NCI-H146 (cell line): ENCODE measurements at places on chromosomes 6 and 20.

GRCh38 chr6:151269321-151269995 lies 29.7 kb downstream of the AKAP12 start:
- DNase-seq: no peak

GRCh38 chr6:107740496-107741190 lies 83.5 kb downstream of the SCML4 start:
- no peak for DNase-seq

- DNase-seq: no peak
These were observed 79.9 kb upstream of the BHLHE23 start for GRCh38 chr20:63086421-63087235.

DNA sequence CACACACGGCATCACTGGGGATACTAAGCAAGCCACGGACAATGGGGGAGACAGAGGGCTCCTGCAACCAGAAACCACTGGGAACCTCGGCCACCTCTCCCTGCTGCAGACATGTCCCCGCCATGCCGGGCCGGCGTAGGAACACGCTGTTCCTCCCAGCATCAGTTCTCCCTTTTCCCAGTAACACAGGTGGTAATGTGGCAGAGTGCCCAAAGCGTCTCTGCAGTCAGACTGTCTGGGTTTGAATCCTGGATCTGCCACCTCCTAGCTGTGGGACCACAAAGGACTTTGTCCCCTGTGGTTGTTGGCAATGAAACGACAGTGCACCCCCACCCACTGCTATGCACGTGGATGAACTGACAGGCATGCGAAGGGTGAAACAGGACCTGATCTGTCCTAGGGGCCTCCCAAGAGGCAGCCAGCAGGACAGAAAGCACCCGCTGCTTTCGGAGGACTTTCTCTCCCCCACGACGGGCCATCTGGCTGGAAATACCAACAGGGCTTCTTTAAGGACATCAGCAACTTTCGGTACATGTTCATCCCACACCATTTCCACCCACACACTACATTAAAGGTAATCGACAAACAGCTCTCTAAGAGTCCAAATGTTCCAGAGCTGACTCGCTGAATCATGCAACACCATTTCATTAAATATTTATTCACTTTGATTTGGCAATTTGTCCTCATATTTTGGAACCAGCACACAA lies 74.1 kb downstream of the SULF2 start:
- no peak for DNase-seq

GRCh38 chr6:52635049-52635577 lies 35.8 kb upstream of the TMEM14A start:
- DNase-seq: no peak

DNA sequence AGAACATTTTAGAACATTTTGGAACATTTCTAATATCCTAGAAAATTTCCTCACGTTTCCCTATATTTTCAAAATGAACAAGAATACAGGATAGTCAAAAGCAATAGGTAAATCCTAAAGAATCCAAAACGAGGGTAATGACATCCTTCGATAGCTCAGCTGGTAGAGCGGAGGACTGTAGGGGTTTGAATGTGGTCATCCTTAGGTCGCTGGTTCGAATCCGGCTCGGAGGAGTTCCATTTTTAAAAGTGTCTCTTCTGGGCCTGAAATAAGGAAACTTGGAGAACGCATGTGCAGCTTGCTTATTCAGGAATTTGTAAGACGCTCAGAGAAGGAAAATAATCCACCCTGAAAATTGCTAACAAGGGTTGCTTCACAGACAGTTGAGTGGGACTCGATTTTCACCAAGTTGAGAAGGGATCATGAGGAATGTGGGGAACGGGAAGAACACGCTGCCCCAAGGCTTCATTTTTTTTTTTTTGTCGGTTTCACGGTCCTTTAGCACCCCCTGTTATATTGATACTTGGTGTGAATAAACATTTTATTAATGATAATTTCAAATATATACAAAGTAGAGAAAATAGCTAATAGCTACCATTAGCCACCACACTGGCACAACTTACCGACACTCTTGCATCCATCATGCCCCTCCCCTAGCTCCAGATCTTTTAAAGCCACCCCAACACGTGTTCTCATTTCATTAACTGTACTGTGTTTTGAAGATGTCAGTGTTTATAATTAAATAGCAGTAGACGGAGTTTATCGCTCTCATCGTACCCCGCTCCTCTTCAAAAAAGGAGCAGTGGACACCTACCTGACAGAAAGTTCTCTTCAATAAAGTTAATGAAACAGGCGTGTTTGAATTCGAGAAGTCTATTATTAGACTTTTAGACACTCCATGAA lies 1.8 kb upstream of the ABT1 start:
- peak; percentile 84 for DNase-seq

GRCh38 chr20:37349517-37350491 lies 3.9 kb downstream of the SRC start:
- DNase-seq: no peak

DNA sequence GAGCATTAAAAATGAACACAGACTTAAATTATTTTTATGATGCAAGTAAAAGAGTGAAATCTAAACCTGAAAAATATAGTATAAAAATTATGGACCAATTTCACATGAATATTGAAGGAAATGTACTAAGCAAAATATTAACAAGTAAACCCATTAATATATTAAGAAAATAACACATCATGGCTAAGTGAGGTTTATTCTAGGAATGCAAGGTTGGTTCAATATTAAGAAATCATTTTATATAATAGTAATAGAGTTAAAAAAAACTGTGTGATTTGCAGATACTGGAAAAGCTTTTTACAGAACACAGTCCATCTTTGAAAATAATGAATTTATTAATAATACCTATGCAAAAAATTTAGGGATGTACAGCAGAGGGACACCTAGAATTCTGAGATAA lies 20.9 kb downstream of the ZSCAN12 start:
- no peak for DNase-seq

DNA sequence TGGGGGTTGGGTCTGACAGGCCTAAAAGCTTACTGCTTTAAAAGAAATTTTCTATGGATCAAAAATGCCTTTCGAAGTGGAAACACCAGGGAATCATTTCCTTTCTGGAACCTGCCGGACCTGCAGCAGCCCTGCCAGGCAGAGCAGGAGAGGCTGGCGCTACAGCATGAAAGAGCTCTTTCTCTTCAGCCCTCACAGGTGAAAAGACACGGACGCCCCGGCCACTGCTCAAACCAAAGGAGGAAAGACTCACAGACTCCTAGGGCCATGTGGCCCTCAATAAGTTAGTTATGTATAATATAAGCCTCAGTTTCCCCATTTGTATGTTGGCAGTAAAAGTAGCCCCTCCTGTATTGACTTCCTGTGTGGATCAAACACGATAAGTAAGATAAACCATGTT lies 8.3 kb downstream of the SCML4 start:
- no peak for DNase-seq

DNA sequence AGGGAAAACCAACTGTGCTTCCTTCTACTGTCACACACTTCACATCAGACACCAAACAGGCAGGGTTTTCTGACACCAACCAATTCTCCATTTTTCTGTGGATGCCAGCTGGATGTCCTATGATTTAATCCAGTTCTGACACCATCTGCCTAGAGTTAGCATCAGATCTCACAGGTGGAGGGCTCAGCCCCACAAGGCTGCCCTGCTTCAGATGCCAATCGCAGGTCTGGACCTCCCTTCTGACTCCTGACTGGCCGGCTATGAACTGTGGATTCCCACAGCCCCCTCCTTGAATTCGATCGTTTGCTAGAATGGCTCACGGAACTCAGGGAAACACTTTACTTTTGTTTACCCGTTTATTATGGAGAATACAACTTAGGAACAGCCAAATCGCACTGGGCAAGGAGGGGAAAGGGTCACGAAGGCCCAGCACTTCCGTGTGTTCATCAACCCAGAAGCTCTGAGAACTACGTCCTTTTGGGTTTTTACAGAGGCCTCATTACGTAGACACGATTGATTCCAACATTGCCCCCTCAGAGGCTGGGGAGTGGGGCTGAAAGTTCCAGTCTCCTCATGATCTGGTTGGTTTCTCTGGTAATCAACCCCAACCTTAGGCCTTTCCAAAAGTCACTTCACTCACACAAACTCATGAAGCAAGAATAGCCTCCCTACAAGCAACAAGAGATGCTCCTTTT lies 25.4 kb upstream of the MAS1 start:
- DNase-seq: no peak

DNA sequence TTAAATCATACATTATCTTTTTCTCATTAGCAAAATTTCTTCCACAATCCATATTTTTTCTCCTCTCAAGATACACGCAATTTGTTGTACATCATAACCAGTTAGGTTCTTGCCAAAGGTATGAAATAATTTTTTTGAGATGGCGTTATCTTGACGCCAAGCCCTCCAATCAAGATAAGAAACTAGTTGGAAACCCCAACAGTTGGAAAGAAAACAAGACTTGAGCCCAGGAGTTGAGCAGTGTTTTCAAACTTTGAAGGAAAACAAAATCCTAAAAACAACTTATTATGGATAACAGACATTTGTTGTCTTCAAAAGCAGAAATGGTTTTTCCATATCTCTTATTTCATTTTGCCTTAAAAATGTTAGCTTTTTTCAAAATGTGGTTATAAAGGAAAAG lies 184.8 kb downstream of the SLC24A3 start:
- no peak for DNase-seq

- no peak for DNase-seq
These were observed 86.6 kb upstream of the RPS6KA2 start for GRCh38 chr6:166713434-166714186.

DNA sequence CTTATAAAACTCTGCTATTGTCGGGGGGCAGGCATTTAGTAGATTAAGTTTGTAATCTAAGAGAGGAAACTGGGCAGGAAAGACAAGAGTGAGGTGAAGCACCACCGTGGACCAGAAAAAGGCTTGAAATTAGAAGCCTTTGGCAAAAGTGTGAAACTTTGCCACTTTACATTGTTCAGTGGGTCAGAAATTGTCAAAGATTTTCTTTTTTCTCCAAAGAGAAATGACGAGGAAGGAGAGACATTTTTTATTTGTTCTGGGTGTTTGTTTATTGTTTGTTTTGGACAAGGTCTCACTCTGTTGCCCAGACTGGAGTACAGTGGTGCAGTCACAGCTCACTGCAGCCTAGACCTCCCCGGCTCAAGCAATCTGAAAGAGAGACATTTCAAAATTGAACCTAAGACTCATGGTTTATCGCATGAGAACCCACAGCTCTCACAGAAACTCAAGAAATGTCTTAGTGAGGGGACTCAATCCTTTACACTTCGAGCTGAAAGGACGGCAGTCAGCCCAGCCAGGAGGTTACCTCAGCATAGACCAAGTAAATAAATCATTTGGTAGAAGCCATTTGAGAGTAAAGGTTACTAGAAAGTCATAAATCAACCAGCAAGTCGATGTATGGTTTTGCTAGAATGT lies 262.8 kb upstream of the TAB2 start:
- no peak for DNase-seq

GRCh38 chr6:17921454-17921853 lies 66.0 kb downstream of the KIF13A start:
- no peak for DNase-seq

GRCh38 chr20:3696200-3696599 lies 14.4 kb upstream of the ADAM33 start:
- no peak for DNase-seq

- no peak for DNase-seq
These were observed 160.0 kb downstream of the PDE7B start for GRCh38 chr6:136011475-136011874.

DNA sequence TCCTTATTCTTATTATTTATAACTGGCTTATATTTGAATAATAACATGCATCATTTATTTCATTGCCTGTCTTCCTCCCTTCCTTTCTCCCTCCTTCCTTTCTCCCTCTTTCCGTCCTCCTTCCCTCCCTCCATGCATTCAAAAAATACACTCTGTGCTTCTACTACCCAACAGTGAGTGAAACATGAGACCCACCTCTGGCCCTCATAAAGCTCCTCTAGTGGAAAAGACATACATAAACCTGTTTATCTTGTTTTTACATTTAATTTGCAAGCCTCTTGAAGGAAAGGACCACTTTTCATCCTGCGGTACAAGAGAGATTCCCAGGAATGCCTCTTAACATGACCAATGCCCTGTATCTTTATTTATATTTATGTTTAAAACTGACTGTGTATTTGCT lies 21.8 kb upstream of the ISM1 start:
- DNase-seq: no peak

GRCh38 chr6:163945808-163946207 lies 531.3 kb downstream of the QKI start:
- DNase-seq: no peak

GRCh38 chr6:45076217-45076930 lies 251.8 kb upstream of the RUNX2 start:
- no peak for DNase-seq

- no peak for DNase-seq
These were observed 133.7 kb downstream of the LINC00237 start for GRCh38 chr20:20972490-20972889.

DNA sequence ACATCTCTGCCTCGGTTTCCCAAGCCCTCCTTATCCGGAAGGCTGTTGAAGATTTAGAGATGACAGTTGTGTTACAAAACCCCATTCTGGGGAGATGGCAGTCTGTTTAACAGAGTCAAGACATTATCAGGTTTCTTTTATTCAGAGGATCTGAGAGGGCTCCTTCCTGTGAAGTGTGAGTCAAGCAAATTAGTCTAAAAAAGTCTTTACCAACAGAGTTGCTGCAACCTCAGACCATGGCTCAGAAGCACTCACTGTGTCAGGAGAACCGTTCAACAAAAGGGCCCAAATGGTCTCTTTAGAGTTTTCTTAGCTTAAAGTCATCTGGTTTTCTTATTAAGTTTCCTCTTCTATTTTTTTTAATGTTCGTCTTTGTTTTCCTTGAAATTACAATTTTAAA lies 717.8 kb downstream of the EPM2A start:
- no peak for DNase-seq

GRCh38 chr6:133326584-133326983 lies 85.4 kb downstream of the EYA4 start:
- peak; percentile 52 for DNase-seq

DNA sequence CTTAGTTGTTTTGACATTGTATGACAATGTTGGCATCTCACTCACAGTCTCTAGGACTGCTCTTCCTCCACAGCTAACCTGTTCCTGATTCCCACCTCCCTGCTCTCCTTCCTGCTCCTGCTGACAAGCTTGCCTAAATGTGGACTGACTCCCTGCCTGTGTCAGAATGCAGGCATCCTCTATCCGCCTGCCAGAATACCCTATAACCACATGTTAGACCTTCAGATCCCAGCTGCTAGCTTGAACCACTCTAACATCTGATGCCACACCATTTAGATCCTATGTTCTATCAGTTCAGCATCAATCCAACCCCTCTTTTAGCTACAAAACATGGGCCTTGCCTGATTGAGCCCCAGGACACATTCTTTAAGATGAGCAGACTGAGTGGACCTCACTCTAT lies 12.2 kb downstream of the FILIP1 start:
- DNase-seq: no peak

DNA sequence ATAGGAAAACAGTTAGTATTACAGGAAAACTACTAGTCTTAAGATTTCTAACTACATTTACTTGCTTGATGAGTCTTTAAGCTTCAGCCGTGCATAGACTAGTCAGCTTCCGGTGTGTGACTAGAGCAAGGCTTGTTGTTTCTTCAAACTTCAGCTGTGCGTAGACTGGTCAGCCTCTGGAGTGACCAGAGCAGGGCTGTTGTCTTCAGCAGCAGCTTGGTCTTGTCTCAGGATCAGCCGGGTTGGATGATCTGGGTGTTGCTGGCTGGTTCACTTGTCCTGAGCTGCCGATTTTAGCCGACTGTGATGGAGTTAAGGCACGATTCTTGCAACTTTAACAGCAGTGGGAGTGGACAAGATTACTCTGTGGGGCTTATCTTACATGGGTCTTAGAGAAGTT lies 44.7 kb downstream of the HLA-C start:
- no peak for DNase-seq

- DNase-seq: no peak
These were observed 186.2 kb downstream of the GPX5 start for GRCh38 chr6:28711788-28712341.

- no peak for DNase-seq
These were observed 10.8 kb downstream of the GSTA4 start for GRCh38 chr6:52984247-52984646.

GRCh38 chr6:20688710-20689500 lies 154.6 kb downstream of the CDKAL1 start:
- DNase-seq: peak; percentile 36
